ENCODE measurements at places on chromosomes 3 and 15.
A peak's percentile ranks its signal among the peaks of the same experiment; 100 is the strongest.

DNA sequence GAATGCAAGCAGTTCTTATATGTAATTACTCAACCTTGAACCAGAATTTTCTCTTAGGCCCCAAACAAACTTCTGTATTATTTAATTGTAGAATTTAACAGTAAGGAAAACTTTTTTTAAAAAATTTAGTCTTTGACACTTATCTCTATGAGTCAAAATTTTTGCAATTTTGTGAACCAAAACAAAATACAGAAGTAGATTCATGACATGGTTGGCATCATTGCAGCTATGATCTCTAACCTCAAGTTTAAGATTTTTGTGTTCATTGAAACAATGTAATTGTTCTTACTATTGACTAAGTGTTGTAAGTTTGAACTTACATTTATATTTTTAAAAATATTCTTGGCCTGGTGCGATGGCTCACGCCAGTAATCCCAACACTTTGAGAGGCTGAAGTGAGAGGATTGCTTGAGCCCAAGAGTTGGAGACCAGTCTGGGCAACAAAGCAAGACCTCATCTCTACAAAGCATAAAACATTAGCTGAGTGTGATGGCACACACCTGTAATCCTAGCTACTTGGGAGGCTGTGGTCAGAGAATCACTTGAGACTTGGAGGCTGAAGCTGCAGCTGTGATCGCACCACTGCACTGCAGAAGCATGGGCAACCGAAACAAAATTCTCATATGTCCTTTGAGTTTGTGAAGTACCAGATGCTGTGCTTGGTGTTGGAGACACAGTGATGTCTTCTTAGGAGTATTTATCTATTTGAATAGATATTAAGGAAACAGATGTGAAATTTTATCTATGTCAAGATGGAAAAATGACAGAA is 39.7 kb downstream of the STT3B start:
- DNase-seq, result no peak

DNA sequence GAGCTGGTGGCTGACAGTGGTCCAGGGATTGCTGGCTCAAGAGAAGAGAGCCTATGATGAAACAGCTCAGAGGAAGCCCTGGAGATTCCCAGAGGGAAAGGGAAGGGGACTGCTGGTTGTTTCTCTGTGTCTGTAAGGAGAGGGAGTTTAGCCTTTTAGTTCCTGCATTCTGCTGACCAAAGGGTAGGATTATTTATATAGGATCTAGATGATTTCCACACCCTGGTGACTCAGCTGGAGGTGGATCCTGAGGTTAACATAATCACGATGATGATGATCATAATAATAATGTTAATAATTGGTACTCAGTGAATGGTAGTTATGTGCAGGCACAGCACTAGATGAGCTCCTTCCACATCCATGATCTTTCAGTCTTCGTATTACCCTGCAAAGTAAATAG is 144.9 kb downstream of the EPHB1 start:
- no peak for DNase-seq

DNA sequence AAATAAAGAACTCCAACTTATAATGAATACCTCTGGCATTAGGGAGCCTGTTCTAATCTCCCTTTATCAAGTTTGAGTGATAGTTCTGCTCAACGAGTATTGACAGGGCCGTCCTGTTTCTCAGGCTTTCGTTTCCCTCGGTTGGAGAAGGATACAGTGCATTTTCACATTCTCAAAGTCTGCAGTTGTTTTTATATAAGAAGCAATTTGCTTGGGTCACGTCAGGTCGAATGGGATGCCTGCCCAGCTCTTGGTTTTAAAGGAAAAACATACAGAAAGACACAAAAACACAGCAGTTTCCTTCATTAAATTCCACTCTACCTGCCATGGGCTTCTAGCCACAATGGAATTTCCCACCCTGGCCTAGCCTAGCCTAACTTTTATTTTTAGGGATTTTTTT is 366.3 kb downstream of the TIGIT start:
- DNase-seq, result no peak

DNA sequence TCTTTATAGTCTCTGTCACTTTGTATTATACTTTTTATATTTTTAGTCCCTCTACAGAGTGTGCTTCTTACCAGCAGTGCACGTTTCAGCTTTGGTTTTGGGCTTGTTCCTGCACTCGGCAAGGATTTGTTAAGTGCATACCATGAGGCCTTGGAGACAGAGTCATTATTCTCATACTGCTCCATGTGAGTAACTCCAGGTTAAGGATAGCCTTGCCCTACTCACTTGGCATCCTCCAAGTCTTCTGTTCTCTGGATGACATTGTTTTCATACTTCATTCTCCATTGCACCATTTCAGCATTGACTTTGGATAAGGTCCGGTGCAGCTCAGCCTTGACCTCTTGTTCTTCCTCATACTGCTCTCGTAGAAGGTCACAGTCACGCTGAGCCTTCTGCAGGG is 96.4 kb downstream of the MYH15 start:
- no peak for DNase-seq

GRCh38 chr3:114499976-114500375 is 206.1 kb downstream of the TIGIT start:
- no peak for DNase-seq

DNA sequence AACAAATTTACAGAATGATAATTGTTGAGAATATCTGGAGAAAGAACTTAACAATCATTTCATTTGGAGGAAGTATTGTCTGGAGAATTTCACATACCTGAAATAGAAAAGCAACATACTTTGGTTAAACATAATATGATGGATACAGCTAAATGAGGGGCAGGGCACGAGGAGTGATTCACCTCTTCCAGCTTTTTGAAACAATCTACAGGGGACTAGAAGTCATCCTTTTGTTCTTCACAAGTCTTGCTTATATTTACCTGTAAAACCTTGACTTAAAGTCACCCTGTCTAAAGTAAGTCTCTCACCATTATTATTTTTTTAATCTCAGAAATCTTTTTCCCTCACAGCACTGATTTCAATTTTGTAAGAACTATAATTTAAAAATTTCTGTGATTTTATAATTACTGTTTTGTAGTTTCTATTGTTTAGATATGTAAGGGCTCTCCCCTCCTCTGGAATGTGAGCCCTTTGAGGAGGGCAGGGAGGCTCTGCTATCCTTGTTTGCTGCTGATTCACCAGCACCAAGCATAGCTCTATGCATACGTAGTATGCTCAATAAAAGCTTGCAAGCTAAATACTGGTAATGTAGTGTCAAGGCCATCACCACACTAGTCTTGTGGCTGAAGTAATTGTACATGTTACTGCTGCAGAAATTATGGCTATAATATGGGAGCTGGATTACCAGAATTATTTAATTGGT is 193.9 kb upstream of the THRB start:
- no peak for DNase-seq

DNA sequence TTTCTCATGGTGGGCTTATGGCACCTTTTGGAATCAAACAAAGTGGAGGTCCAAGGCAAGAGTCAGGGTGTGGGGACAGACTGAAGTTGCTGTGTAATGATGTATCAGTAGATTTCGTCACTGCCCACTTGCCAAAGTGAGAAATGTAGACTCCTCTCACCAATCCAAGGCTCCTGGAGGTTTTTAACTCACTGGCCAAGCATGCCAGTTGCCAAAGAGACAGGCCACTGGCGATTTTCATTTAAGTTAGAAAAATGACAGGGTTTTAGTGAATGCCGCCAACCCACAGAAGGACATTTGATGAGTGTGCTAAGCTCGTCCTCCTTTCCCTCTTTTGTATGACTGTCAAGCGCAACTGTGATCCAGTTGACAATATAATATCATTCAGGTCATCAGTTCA is 209.2 kb downstream of the FEZF2 start:
- no peak for DNase-seq

- DNase-seq, result no peak
Observed at GRCh38 chr15:27272427-27272826, 301.4 kb downstream of the GABRG3 start.

- DNase-seq, result peak; percentile 51
Observed at GRCh38 chr15:53586799-53587198, 172.7 kb downstream of the WDR72 start.

DNA sequence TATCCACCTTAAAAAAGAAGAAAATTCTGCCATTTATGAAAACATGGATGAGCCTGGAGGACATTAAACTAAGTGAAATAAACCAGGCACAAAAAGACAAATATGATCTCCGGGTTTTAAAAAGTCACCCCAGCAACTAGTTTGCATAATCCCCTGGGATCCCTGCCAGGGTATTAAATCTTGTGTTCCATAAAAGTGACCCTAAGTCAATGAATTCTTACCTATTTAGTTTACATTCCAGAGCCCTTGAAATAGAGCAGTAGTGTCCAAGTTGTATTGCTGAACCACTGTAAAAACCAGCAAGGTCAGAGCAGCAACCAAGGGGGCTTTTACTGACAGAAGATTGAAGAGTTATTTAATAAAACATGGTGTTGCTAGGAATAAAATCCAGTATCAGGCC is 716.8 kb upstream of the BCHE start:
- no peak for DNase-seq

DNA sequence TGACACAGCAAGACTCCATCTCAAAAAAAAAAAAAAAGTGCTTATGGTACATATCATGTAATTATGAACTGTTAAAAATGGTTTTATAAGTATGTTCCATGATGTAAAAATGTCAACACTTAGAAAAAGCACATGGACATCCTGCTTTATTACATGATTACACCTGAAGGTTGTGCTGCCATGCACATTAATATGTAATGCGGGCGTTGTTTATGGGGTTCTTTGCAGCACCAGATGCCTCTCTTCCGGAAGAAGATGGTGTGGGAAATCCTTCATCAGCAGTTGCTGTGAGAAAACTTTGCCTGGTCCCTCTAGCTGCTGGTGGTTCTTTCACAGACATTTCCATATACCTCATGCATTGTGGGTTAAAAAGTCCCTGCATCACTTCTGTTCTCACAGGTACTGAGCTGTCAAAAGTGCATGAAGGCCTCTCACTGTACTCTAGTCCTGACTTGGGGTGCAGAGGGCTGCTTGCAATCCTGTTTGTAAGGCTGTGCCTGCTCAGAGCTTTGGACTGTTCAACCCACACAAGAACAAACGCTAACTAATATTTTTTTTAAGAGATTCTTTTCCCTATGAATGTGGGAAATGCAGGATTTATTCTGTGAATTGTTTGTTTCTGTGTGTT is 43.6 kb downstream of the SENP2 start:
- DNase-seq, result no peak

DNA sequence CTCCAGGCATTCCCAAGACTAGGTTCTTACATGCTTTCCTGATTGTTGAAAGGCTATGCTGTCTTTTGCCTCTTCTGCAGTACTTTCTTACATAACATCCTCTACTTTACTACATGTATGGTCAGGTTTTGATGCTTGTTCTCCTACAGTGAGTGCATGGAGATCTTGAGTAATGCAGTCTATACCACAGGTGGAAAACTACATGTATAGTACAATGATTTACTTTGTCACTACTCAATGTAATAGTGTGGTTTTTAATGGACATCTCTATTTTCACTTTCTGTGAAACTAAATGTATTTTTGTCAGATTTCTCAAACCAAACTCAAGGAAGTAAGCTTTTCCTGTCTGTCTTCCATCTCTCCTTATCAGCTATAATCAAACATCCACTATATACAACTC is 657.0 kb downstream of the TUSC7 start:
- no peak for DNase-seq
